ENCODE measurements at places on chromosomes 3 and 15.
A peak's percentile ranks its signal among the peaks of the same experiment; 100 is the strongest.

DNA sequence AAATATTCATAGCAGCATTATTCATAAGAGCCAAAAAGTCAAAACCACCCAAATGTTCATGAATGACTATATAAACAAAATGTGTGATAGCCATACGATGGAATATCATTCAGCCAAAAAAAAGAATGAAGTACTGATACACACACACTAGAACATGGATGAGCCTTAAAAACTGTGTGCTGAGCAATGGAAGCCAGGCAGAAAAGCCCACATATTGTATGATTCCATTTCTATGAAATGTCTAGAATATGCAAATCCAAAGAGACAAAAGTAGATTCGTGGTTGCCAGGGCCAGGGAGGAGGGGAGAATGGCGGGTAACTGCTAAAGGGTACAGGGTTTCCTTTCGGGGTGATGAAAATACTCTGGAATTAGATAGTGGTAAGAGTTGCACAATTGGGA, 37.2 kb upstream of the LINGO1 start:
- no peak for DNase-seq

DNA sequence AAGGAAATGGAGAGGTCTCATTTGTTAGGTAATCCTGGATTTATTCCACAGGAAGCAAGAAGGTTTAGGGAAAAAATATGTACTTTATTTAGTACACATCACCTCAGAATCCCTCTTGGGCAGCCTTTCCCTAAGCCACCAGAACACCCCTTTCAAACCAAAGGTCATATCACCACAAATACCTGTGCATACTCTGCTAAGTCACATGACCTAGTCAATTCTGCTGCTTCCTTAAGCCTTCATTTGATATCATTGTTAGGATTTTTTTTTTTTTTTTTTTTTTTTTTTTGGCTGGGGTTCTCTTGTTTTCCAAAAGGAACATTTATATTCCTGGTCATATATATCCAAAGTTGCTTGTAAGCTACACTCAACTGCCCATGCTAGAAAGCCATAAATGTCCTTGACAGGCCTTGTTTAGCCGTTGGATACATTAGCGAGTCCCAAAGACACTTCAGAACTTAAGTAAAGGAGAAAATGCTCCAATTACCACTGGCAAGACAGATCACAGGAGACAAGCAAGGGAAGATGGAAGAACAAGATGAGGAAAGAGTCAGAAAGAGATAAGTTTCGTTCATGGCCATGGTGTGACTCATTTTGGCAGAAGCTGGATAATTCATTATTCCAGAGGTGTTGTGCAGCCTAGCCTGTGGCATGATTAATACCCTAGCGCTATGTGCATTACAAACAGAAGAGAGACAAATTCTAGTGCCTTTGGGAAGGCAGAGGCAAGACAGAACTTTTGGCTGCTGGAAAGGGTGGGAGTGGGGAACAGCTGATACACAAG, 155.6 kb upstream of the SLC2A2 start:
- DNase-seq, result no peak

DNA sequence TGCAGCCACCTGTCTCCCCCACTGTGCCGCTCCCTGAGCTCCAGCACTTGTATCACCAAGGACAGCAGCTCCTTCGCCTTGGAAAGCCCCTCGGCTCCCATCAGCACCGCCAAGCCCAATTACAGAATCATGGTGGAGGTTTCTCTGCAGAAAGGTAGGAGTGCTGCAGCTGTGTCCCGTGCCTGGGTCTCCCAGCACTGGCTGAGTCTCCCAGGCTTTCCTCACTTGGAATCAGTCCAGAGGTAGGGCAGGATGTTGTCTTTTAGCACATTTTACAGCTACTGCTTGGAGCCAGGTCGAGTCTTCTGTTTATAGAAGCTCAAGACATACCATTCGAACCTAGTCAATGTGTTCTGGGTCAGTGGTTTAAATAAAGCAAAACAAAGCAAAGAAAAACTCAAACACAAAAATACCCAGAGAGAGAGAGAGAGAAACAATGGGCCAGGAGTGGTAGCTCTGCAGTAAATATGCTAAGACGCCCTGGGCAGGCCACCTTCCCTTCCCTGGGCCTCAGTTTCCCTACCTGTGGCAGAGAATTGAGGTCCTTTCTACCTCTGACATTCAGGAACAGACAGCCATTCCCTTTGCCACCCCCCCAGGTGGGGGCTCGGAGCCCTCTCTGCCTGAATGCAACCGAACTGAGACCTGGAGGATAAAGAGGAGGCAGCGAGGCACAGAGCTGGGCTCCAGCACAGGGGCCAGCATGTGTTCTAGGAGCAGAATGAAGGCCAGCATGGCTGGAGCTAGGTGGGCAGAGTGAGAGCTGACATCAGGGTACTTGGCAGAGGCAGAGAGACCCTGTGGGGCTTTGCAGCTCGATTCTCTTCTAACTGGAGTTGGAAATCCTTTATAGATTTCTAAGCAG, 44.1 kb downstream of the STARD5 start:
- DNase-seq, result no peak

GRCh38 chr3:89227634-89228033, 120.2 kb downstream of the EPHA3 start:
- no peak for DNase-seq

DNA sequence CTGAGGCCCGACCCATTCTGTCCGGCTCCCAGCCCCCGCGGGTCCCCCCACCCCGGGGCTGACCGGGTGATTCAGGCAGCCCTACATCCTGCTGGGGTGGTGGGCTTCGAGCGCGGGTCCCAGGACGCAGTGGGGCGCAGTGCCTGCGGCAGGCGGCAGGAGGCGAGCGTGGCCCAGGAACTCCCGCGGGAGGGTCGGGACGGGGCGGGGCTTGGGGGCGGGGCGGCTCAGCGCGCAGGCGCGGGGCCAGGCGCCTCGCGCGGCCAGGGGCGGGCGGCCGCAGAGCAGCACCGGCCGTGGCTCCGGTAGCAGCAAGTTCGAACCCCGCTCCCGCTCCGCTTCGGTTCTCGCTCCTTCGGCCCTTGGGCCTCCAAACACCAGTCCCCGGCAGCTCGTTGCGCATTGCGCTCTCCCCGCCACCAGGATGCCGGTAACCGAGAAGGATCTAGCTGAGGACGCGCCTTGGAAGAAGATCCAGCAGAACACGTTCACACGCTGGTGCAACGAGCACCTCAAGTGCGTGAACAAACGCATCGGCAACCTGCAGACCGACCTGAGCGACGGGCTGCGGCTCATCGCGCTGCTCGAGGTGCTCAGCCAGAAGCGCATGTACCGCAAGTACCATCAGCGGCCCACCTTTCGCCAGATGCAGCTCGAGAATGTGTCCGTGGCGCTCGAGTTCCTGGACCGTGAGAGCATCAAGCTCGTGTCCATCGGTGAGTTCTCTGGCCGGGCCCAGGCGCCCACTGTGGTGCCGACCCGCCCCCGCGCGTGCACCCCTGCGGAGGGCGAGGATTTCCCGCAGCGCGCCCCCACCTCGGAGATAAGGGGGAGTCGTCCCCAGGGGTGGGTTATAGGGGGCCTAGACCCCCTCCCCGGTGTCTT, at the start of gene FLNB:
TSS of gene FLNB (plus strand) at position 282 of the 885 bp plus-strand sequence. CDS start at position 425, 143 bp downstream.
- DNase-seq, result no peak

- no peak for DNase-seq
Measured at GRCh38 chr3:23966328-23966727, 21.2 kb downstream of the NR1D2 start.

GRCh38 chr3:30628901-30629590, 22.6 kb downstream of the TGFBR2 start:
- DNase-seq, result no peak

- peak; percentile 24 for DNase-seq
Measured at GRCh38 chr3:115418583-115418982, 204.7 kb upstream of the GAP43 start.

DNA sequence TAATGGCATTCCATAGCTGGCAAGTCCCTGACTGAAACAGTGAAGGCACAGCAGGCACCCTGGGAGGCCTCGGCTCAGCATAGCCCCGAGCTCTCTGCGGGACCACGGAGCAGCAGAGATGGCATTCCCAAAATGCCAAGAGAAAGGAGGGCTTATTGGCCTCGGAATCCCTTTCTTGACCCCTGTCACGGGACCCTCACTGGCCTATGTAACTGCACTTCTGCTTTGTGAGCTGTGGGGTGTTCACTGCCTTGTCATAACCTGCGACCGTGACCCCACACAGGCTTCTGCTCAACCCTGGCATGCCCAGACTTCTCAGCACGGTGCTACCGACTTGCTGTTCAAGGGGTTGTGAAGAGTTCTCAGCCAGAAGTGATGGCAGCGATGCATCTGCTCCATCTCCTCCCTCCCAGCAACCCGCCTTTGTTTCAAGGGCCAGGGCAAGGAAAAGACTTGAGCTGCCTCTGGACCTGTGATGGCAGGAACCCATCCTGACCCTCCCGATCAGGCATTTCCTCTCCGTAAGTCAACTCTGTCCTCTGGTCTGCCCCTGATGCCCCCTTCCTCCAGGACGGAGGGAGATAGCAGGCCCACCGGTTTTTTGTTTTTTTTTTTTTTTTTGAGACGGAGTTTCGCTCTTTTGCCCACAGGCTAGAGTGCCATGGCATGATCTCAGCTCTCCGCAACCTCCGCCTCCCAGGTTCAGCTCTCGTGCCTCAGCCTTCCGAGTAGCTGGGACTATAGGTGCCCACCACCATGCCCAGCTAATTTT, 30.5 kb downstream of the EHD4 start:
- no peak for DNase-seq

DNA sequence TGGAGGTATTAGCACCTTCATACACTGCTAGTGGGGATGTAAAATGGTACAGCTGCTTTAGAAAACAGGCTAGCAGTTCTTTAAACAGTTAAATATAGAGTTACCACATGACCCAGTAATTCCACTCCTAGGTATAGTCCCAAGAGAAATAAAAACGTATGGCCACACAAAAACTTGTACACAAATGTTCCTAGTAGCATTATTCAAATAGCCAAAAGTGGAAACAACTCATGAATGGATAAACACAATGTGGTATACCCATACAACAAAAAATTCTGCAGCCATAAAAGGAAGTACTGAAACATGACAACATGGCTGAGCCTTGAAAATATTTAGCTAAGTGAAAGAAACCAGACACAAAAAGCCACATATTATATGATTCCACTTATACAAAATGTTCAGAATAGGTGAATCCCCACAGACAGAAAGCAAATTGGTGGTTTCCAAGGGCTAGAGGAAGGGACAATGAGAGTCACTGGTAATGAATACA, 40.8 kb upstream of the KLF13 start:
- no peak for DNase-seq

DNA sequence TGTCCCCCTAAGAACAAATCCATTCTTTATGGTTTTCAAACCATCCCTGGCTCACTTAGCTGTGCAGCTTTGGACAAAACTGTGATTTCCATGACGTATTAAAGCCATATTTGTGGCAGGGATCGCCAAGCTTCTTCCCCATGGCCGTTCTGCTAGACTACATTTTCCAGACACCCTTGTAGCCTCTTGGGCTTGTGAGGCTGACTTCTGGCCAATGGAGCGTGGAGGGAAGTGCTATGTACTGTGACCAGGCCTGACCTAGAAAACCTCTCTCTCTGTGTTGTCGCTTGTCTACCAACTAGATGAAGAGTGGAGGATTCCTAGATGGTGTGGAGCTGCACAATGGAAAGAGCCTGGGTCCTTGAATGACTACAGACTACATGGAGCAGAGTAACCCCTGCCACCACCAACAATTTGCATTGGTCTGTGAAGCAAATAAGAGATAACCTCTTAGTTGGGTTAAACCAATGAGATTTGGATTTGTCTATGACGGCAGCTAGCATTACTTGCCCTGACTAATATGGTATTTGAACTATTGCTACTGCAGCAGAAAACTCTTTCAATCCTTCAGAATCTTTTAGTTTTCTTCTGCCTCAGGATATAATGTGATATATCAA, 22.1 kb upstream of the MGLL start:
- DNase-seq, result no peak

- no peak for DNase-seq
Measured at GRCh38 chr3:112477891-112478290, 21.4 kb downstream of the BTLA start.

DNA sequence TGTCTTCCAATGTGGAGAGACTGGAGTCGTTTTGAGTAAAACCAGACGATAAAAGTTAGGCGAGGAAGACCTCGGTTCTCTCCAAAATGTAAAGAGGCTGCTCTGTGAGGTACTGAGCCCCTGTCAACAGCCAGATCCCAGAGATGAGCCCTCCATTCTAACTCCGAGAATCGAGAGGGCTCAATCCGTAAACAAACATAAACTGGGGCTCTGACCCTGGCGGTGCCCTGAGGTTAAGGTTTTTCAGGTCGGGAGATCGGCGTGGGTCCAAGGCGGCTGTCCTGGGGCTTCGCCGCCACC, 417 bp downstream of the TBCCD1 start:
- DNase-seq, result no peak

DNA sequence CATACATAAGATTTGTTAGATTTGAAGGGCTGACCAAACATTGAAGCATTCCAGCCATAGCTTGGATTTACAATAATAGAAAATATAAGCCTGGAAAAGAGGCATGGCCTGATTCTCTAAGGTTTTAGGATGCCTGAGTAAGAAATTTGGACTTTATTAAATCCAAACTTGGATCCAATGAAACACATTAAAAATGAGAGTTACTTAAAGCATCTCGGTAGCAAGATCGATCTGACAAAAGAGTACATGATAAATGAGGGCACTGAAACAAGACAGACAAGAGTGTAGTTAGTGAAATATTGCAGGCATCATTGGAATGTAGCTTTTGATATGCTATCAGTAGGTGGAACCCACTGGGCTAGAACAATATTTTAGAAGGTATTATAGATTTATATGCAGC, 855.7 kb upstream of the DPPA4 start:
- DNase-seq, result no peak

DNA sequence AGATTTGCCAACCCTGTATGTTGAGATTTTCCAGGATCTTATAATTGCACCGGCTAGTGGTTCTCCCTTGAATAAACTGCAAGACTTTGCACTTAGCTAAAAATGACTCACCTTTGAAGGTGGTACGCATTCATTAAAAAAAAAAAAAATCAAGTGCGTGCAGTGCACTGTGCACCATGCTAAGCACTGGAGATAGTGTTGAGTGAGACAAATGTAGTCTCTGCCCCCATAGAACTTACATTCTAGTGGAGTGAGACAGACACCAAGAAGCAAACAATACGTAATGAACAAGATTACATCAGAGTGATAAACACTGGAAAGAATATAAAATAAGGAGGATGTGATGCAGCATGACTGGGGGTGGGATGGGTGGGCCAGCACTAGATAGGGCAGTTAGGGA, 69.4 kb downstream of the ITPR1 start:
- no peak for DNase-seq

DNA sequence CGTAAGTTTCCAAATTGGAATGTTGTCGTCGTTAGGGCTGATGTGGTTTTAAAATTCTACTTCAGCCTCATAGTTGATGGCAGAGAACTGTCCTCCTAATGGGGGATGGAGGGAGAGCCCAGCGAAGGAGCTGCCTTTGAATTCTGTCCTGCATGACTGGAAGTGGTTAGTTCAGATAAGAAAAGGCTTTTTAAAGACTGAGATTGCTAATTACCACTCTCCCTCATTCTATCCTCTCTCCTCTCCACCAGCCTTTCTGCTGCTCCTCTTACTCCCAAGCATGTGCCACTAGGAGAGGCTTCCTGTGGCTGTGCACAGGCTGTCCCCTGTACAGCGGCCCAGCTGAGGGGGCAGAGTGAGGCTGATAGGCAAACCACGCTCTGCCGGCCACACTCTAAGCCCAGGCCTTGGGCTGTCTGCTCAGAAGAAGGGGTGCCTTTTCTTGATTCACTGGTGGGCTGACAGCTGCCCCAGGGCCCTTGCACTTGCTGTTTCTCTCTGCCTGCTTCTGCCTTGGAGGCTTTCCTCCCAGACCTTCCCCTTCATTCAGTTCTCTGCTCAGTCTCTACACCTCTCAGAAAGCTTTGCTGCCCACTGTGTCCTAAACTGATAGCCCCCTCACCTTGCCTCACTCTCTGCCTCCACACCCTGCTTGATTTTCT, 8.7 kb upstream of the PAQR9 start:
- no peak for DNase-seq

Measured in Jurkat, Clone E6-1 (cell line).